Posterior vena cava (tissue), 2 donors: ENCODE measurements at places on chromosomes 6 and 20.

DNA sequence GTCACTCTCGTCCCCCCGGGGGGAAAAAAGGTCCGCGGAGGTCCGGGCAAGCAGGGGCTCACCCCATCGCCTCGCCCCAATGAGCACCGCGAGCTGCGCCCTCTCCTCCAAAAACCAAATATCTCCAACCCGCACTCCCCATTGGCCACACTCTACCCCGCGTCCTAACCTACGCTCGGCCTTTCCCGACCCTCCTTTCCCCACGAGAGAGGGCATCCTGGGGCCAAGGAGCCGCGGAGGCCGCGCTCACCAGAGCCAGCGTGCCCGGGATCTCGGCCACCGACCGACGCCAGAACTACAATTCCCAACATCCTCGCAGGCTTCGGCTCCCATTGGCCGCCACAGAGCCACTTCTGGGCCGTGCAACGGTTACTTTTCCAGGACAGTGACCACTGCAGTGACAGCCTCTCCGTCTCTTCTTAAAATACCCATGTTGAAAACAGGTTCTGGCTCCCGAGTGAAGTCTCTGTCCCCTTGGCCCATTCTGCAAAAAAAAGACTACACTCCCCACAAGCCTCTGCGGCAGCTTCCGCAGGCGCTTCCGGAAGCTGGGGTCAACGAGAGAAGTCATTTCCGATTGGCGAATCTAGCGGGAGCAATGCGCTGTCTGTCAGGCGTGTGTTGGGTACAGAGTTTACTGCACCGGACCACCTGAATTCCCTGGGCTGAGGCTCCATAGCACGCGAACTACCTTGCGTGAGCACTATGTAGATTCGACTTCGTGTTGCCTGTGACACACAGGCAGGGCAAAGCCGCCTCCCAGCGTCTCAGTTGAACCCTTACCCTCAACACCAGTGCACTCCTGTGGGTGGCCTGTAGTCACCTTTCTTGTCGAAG, at the start of gene ZNF343:
Gene ZNF343 (minus strand): TSS at position 285 of the 837 bp plus-strand sequence. CDS start 15,020 bp downstream, outside the sequence.
- peak; percentile 94 for DNase-seq

DNA sequence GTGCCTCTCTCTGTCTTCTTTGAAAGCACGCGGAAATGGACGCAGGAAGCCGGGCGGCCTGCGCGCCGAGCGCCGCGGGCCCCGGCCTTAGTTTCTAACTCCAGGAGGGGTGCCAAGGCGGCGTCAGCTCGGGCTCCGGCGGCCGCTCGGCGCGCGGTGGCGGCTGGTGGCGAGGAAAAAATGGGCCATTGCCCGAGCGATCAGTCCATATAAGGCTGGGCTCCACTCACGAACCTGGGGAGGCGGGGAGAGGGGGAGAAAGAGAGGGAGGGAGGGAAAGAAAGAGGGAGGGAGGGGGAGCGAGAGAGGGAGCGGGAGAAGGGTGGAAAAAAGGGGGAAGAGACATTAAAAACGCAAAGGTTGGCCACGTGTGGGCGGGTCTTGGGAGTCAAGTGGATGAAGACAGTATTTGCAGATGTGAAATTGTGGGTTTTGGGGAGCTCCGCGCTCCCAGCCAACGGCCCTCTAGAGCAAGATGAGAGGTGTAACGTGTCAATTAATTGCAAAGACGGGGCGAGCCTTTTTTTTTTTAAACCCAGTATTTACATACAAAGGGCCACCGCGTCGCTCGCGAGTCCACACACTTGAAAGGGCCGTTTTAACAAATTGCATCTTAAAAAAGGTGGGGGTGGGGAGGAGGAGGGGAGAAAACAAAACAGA, at the start of gene NKX2-2:
Gene NKX2-2 (minus strand): TSS at position 184 of the 660 bp plus-strand sequence. CDS start 395 bp downstream, outside the sequence.
- no peak for DNase-seq

DNA sequence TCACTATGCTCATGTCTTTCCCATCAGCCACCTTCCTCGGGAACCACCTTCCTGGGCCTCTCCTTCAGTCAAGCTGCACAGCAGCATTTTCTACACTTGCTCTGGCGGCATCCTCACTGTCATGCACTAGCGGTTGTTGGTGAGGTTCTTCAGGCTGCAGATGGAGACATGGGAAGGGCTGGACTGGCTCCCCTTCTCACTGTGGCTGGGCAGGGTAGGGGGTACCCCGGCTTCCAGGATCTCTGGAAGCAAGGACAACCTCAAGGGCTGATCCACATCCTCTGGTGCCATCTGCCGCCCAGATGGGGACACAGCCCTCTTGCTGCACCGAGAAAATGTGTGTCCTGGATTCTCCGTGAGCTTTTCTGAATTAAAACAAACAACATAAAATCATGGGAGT, 180.1 kb upstream of the RNF24 start:
- peak; percentile 43 for DNase-seq

GRCh38 chr20:35616465-35617396, 1.1 kb downstream of the SPAG4 start:
- DNase-seq: peak; percentile 96

GRCh38 chr20:53795170-53795569, 201.5 kb upstream of the ZNF217 start:
- DNase-seq: no peak

DNA sequence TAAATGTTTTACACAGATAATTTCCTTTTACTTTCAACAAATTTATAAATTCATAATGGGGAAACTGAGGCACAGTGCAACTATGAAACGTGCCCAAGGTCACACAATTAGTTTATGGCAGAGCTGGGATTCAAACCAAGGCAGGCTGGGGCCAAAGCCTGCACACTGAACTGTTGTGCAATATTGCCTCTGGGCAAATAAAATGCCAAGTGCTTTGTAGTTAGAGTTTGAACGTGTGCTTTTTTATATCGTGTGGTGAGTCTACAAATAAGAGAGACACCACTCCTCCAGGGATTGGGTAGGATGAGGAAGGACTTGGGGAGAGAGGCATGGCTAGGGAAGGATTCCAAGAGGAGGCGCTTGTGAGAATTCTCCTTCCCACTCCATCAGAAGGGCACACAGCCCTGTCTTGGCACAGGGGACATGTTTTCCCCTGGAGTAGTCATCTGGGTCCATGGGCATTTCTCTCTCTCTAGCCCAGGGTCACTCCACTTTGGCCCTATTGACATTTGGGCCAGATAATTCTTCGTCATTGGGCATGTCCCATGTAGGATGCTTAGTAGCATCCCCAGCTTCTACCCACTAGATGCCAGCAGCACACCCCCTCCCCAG, 2.8 kb upstream of the CDH22 start:
- no peak for DNase-seq
